ENCODE measurements at places on chromosomes 1 and 21. TPM values are rescaled to one million over a fixed set of nuclear protein-coding genes. Genes with fewer than 3 reads are reported as not detected.

KCNJ9 gene
- 2.0 TPM for total RNA-seq

CSF3R gene
- total RNA-seq: not detected

SHISA4 gene
- 2.9 TPM for total RNA-seq

CRYZ gene
- 16.2 TPM for total RNA-seq

OR10J1 gene
- not detected for total RNA-seq

ATAD3B gene
- 34.9 TPM for total RNA-seq

LEPR gene
- total RNA-seq: 6.8 TPM

DNA sequence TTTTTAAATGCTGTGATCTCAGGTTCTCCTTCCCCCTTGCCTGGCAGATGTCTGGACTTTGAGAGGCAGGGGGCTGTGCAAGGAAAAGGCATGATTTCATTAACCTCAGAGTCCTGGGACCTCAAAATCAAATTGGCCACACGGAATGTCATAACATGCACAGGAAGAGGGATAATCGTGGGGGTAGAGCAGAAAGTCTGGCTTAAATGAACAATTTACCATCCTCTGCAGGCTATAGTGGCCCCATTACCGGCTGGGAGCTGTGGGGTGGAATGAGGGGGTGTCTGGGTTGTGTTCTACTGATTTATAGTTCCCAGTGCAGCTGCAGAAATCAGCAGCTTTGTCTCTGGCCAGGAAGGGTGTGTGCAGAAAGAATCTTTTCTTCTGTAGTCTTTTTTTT is 10.8 kb downstream of the OPRD1 start:
- no peak for DNase-seq

- DNase-seq: no peak
Observed at GRCh38 chr1:51624855-51625254, 8.0 kb downstream of the OSBPL9 start.

GRCh38 chr1:113439277-113439670 is 49.0 kb downstream of the MAGI3 start:
- no peak for DNase-seq

DNA sequence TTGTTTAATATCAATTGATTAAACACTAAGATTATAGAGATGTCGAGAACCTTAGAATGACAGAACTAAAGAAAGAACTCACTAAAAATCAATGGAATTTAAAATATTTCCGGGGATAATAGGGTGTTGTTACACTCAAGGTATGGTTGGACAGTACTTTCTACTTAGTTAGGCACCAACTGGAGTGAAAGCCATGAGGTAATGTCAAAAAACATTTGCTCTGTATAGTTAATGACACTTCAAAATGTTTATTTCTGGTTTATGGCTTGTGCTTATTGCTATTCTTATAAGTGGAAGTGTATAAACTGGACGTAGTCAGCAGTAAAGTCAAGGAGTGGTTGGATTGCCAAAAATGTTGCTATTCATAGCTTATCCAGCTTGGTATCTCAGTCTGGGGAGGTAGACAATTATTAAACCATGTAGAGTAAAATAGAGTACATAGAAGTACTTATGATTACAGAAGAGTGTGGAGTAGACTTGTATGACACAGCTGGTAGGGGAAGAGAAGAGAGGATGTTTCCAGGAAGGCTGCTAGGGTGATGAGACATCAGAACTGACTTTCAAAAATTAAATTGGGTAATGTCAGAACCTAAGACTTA is 56.5 kb upstream of the BMP8A start:
- DNase-seq: no peak

- no peak for DNase-seq
Observed at GRCh38 chr1:7659514-7659913, 111.6 kb upstream of the VAMP3 start.

DNA sequence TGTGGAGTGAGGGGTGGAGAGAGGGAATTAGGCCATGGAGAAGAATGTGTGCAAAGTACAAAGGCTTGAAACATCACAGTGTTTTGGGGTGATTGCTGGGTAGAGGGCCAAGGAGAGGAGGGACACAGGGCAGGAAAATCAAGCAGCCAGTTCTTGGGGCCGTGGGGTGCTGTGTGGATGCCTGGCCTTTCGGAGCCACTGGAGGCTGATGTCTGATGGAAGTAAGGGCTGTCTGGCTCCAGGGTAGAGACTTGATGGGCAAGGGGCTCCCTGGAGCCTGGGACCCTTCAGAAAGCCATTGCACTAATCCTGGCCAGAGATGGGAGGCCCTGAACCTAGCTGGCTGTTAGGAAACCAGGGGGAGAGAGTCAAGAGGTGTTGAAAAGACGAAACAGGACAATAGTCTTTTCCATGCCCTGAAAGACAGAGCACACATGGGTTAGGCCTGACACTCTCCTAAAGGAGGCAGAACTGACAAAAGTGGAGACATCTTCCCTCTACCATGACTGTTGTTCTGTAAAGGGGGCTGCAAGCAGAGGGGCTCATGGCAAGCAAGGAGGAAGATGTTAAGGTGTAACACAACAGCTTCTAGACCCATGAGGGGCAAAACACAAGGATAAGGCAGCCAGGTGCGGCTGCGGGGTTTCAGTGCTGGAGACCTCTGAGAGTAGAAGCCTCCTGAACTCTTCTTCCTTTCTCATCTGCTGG is 21.0 kb downstream of the ATF3 start:
- no peak for DNase-seq

- DNase-seq: no peak
Observed at GRCh38 chr1:163063143-163063542, 6.0 kb upstream of the RGS4 start.

GRCh38 chr1:160499631-160500030 is 23.4 kb downstream of the SLAMF6 start:
- DNase-seq: no peak

- DNase-seq: no peak
Observed at GRCh38 chr1:156666862-156667609, 10.2 kb downstream of the NES start.

DNA sequence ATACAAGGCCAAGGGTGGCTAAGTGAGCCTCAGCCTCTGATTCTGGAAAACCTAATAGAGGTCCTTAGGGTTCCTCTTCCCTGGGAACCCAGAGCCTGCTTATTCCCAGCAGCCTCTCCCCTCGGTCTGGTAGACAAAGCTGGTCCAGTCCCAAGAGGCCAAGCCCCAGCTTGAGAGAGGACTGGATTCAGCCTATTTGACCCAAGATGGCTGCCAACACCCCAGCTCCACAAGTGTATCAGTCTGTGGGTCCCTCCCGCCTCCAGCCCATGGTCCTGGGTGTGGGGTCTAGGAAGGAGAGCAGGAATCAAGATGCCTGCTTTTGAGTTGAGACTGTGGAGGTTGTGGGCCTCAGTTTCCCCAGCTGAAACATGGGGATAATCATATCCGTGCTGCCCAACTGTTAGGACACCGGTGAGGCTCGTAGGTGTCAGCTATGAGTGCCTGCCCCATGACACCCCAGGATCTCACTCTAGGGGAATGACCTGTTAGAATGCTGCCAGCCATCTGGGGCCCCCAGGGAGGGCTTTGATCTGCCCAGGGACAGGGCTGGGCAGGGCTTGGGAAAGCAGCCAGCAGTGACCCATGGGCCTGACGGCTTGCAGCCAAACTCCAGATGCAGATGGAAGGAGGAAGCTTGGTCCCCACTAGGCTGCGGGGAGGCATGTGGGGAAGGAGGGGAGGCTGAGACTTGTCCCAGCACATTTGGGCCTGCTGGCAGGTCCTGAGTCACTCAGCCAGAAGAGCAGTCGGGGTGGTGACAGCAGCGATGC is 45.4 kb downstream of the NUAK2 start:
- DNase-seq: no peak

DNA sequence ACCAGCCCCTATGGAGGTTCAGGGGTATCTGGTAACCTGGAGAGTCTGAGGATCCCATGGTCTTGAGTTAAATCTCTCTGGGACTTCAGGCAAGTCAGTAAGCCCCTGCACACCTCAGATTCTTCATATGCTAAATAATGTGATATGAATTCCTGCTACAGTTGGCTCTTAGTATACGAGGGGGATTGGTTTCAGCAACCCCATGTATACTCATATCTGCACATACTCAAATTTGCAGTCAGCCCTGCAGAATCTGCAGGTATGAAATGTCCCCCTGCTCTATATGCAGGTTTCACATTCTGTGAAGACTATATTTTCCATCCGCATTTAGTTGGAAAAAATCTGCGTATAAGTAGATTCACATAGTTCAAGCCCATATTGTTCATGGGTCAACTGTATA is 136.6 kb downstream of the TOMM20 start:
- DNase-seq: no peak

GRCh38 chr1:45957684-45958083 is 154.3 kb downstream of the MAST2 start:
- no peak for DNase-seq

DNA sequence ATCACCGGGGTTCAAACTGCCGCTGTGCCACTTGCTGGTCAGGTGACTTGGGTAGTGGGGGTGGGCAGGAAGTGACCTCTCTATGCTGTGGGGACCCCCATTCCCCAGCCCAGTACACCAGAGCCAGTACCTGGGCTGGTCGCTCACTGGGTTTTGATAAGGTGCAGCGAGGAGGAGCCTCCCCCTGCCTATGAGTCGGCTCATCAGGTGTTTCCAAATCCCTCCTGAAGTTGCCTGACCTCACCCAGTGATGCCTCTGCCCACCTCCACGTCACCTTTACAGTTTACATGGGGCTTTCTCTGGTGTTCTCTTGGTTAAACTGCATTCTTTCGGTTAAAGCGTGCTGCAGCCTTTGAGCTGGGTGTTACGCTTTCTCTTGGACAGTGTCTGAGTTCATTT is 58.2 kb downstream of the ARHGEF10L start:
- no peak for DNase-seq

DNA sequence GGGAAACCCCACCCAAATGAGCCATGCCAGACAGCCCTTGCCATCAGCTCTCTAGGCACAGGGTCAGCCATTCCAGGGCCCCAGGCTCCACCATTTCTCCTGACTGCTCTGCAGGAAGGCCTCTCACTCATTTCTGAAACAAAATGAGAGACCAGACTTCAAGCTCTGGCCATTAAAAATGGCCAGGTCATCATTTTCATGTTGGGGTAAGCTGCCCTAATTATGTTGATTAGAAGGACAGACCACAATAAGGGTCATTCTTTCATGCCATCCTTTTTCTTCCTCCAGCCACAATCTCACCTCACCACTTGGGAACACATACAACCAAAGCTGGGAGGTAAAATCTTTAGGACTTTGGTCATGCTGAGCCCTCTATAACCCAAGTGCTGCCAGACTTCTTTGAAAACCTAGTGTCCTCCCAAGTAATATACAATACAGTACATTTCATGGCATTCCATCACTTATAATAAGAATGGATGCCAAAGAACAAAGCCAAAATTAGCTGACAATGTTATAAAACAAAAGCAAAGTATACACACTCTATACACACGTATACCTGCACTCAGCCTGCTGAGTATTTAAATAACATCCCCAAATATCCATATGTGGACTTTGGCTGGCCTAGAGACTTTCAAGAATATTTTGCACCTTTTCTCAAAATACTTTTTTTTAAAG is 22.4 kb upstream of the RBBP5 start:
- DNase-seq: no peak

DNA sequence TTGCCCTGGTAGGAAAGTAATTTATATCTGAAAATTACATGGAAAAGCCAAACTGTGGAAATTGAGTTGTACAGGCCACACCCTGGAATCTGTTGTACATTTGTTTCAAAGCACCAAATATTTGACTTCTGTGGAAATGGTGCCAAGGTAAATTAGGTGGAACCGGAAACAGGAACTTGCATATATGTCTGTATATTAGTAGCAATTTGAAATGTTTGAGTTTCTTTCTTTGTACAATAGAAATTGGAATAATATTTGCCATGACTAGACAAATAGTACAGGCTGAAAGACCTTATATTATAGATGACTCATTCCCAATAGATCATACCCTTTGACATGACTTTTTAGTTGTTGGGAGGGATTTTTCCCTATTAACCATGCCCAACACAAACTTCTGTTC is 10.5 kb upstream of the TAF1A start:
- DNase-seq: no peak

All from glutamatergic neuron (in vitro differentiated cells).